Muscle of arm (tissue), 14 donors: ENCODE measurements at places on chromosomes 4 and X.
A peak's percentile ranks its signal among the peaks of the same experiment; 100 is the strongest.

DNA sequence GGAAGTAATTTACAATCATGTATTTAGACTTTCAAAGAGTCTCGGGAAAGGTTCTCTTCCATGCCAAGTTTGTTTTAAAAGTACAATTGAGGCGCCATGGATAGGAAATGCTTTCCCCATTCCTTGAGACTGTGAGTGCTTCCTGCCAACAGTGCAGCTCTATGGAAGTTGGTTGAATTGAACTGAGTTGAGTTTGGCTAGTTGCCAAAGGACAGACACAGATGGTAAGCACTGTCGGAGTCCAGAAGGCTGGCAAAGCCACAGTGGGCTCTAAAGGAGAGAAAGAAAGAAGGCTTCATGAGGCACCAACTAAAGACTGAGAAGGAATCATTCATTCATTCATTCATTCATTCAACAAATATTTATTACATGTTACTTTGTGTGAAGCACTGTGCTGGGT, 4.3 kb upstream of the KCNE5 start:
- DNase-seq = no peak

- peak; percentile 63 for DNase-seq
These were observed at the start of gene ARHGEF9 for GRCh38 chrX:63784902-63785707. Gene ARHGEF9 (minus strand): TSS chrX:63785214. CDS start chrX:63785145, 69 bp downstream.

DNA sequence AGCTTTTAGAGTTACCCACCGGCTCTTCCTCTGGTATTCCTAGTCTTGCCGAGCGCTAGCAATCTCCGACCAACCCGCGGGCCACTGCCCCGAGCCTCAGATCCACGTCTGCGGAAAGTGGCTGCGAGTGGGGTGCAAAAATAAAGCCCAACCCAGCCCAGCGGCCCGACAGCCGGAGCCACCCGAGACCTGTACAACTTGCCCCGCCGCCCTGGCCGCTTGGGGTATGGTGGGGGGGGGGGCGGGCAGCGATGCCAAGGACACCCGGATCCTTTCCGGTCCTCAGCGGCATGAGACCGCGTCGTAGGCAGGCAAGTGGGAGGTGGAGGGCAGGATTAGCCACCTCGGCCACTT, 1.6 kb downstream of the SLITRK4 start:
- DNase-seq = no peak

- DNase-seq = no peak
These were observed 750.5 kb downstream of the ADGRL3 start for GRCh38 chr4:61950625-61951024.

DNA sequence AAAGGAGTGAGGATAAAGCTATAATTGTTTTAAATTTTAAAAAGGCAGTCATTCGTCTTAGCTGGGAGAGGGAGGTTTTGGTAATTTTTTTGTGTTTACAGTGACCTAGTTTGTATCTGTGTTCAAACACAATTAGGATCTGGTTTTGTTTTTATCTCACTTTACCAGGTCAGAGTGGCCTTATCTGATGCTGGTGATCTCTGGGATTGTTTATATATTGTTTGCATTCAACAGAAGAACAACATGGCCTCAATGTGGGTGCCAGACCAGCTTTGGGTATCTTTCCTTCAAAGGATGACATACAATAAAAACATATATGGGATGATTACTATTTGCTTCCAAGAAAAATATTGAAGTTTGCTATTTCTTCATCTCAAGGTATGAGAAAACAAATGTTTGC, 272.2 kb upstream of the UGT8 start:
- DNase-seq = no peak

GRCh38 chr4:183960046-183960420, 54.9 kb downstream of the STOX2 start:
- DNase-seq = peak; percentile 87

DNA sequence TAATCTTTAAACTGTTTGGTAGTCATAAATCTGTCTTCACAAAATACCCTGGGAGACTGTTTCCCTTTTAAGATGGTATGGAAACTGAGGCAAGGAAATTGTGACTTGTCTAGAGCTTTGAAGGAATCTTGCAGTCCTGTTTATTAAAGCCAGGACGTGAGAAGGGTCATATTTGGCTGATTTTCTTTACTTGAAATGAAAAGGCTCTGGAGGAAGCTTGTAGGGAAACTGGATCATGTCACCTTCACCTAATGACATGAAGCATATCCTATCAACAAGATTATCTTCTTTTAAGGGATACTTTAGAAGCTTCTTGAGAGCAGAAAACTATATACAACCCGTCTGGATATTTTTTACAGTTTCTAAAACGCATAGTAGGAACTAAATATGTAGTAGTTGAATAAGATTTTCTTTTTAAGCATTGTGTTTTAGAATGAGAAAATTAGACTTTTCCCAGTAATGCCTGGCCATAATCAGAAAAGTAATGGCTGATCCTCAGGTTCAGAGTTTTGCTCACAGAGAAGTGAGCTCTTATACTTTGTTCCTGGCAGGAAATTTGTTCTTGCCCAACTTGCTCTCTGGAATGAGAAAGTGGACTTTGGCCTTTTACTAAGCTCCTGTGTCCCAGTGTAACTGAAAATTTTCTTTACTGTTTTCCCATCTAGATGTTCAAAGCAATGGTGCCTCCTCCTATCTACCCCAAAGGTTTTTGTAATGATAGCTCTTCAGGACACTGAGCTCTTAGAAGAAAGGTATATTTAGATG, 136.8 kb upstream of the AFF2 start:
- no peak for DNase-seq

DNA sequence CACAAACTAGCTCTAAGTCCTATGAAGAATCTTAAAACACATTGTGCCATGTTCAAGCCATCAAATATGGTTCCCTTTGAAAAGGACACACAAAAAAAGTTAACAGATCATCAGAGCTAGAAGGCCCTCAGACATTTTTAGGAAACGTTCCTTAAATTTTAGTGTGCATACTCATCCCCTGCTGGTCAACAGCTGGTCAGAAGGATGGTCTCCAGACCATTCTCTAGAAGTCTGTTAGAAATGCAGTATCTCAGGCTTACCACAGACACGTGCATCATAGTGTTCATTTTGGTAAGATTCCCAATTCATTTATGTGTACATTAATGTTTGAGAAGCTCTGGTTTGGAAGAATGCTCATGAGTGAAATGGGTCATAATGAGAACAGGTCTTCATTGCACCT, 523.1 kb downstream of the INPP4B start:
- DNase-seq = no peak

DNA sequence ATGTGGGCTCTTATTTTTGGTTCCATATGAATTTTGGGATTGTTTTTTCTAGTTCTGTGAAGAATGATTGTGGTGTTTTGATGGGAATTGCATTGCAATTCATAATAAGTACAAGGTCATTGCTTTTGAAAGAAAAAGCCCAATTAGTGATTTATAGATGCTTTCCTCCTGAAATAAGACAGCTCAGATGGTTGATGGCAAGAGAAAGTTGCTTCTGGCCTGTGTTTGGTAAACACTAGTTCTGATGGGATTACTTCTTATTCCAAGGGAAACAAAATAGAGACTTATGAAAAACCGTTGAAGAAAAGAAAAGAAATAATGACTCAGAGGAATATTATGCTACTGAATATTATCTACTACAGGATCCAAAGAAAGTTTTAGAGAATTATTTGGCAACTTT, 144.9 kb downstream of the SPANXA1 start:
- DNase-seq = no peak

DNA sequence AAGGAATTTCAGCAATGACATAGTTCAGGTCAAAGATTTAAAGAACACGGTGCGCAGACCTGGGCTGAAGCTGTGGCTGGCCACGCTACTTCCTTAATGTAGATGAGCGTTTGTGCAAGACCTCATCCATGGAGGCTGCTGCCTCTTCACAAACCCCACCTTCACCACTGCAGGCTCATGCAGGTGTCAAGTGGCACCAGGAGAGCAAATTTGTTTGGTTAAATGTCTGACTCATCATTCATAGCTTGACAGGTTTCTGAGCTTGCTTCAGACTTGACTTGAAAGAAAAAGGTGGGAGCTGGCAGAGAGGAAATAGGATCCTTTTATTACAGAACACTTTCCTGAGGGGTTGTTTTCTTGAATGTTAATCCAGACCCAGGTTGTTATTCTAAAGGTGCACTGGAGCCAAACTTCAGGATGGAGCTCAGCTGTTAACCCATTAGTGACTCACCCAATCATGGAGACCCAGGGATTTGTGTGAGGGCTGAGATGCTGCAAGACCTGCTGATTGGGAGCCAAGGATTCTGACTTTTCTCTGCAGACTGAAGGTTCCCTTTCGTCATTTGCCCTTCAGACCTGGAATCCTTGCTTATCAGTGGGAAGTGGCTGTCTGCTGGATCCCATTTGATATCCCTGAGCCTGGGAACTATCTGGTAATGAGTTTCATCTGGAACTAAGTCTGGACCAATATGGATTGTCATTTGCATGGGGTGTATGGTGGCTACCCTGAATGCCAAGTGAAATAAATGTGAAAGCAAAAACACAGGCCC, 315.3 kb downstream of the PTTG2 start:
- DNase-seq = no peak

GRCh38 chr4:121679951-121680350, 16.8 kb downstream of the ANXA5 start:
- DNase-seq = no peak

GRCh38 chrX:38205039-38205438, 15.6 kb downstream of the SRPX start:
- no peak for DNase-seq

DNA sequence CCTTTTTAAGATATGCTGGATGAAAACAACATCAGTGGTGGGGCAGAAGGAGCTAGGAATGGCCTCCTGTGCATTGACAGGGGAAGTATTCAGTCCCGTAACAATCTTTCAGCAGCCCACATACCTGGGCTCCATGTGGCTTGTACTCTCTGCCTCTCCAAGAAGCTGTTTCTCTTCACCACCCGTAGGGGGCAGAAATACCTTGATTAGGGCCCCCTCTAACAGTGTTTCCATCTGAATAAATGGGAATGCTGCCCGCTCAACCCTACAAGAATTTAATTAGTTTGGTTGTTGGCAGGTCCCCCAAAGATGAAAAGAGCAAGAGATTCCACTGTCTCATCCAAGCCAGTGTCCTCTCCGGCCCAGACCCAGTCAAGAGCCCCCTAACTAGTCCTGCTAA, 155.2 kb downstream of the SMIM20 start:
- no peak for DNase-seq

DNA sequence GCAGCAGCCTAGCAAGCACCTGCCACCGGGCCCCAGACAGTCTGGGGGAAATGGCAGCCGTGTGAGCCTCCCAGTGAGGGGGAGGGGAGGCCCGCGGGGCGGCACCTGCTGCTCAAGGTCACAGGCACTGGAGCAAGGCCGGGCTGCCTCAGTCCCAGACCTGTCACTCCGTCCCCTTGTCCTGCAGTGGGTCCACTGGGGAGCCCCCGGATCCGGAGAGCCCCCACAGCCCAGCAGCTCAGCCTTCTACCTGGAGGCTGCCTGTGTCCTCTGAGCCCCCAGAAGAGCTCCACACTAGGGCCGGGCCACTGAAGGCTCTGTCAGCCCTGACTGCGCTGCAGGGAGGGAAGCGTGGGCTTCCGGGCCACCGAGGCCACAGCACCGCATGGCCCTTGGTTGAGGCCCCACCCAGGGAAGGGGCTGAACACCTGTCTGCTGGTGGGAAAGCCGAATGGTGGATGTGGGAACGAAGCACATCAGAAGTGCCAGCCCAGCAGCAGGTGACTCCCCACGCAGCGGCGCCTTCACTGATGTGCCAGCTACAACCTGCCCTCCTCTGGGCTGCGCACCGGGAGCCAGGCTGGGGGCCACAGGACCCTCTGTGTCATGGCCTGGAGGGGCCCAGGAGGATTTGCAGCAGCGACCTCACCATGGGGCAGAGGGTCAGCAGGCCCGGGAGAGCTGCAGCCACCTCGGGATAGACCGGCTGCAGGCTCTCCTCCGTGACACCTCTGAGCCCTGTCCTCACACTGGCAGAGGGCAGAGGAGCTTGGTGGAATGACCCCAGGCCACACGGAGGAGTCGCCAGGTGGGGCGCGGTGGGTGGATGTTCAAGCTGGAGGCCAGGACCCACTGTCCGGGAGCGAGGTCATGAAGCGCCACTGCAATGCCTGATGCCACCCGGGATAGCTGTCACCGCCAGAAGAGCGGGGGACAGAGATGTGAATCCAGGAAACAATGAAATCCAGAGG, 35.0 kb upstream of the MXD4 start:
- DNase-seq = no peak

DNA sequence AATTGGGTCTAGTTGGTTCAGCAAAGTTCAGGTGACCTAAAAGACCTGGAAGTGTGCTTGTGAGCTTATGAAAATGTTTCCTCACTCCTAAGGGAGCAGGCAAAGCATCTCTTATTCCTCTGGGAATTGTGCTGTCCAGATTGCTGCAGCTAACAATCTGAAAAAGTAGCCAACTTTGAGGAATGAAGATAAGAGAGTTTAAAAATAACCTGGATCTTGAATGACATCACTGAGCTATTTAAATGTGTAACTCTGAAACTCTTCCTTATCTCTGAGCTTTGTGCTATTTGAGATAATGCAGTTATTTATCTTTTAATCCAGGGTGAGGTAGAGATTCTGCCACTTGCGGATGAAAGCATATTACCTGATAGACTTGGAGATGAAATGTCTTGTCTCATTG, 384.8 kb downstream of the PPP4R3C start:
- DNase-seq = no peak

GRCh38 chr4:145093638-145094037, 4.4 kb downstream of the ANAPC10 start:
- no peak for DNase-seq

DNA sequence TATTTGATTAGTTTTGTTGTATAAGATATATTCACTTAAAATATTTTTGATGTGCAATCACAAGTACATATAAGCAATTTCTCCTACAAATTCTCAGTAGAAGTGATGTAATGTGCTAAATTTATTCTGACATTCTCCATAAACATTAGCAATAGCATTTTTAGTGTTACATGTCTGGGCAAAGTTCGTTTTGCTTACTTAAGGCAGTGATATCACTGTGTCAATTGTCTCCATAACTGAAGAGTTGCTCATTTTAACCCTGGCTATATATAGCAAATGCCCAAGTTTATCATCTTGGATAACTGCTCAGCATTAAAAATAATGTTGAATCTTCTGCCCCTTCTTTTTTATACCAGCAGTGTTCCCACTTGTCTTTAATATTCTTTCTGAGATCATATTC, 340.0 kb upstream of the NDST4 start:
- DNase-seq = no peak

- DNase-seq = no peak
These were observed at the start of gene ZFYVE28 for GRCh38 chr4:2417765-2418649. Gene ZFYVE28 (minus strand): TSS chr4:2418645. CDS start chr4:2418323, 322 bp downstream.

GRCh38 chrX:17519358-17519757, 144.4 kb downstream of the NHS start:
- peak; percentile 31 for DNase-seq

DNA sequence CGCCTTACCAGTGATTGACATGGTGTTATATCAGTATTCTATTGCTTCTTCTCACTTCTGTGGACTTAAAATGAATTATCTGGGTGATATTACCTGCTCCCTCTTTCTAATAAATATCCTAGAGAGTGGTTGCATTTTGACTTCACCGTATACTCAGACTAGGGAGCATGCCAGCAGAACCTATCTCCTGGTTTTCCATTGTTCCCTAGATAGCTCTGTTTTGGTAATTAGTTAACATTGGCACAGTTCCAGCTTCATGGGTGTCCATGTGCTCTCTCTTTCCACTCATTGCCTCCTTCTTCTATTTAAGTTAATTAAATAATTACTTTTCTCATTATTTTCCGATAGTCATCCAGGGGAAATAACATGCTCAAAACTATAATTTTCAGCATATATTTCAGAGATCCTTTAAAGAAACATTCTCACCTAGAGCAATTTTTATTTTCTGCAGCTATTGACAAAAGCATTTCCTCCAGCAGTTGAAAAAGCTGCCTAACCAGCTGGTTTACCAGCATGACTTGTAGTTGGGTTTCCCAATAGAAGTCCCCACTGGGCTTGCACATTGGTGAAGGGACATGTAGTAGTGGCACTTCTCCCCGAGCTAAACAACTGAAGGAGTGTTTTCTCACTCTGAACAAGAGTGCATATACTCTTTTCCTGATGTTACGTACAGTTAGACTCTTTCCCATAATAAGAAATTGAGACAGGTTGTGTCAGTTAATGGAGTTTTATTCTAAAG, 27.9 kb upstream of the PAPSS1 start:
- DNase-seq = no peak
